Stimulated activated CD8-positive, alpha-beta memory T cell treated with anti-CD3 and anti-CD28 coated beads, Interleukin-4, amount 100 ng/mL, for 1 hour (primary cell): ENCODE measurements at places on chromosomes 5 and 9.

DNA sequence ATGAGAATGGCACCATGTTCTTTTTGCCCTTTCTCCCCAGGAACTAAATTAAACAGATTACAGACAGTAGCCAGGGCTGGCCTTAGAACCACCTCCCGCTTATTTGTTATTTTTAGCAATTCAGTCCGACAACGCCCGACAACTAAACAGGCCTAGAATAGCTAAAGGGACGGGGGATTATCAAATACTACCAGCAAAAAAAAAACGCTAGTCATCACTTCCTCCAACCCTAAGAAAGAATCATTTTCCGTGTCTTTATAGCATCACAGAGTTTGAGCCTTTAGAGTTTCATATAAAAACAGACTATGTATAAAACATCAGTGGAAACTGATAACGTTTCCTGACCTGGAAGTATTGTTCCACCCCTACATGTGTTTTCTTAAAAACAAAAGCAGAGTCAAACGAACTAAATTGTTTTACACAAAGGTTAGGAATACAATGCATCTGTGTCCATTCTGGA, 35.3 kb downstream of the PFDN1 start:
- DNase-seq, result no peak

DNA sequence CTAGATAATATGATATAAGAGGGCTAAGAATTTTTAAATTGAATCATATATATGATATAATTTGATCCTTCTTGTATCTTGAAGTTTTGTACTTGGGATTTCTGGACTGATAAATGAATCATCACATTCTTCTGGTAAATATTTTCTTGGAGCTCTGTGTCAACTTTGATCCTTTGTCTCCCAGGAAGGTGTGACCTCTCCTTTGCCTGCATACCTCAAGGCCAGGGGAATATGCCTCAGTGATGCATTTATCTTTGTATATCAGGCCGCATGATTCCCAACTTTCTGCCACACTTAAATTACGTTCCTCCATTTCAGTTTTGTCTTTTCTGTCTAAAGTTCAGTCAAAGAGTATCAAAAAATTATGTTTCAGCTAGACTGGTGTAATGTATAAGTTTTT, 101.2 kb downstream of the NLN start:
- DNase-seq, result no peak

- DNase-seq, result no peak
Observed at GRCh38 chr9:69054989-69055388, 19.4 kb downstream of the FXN start.

DNA sequence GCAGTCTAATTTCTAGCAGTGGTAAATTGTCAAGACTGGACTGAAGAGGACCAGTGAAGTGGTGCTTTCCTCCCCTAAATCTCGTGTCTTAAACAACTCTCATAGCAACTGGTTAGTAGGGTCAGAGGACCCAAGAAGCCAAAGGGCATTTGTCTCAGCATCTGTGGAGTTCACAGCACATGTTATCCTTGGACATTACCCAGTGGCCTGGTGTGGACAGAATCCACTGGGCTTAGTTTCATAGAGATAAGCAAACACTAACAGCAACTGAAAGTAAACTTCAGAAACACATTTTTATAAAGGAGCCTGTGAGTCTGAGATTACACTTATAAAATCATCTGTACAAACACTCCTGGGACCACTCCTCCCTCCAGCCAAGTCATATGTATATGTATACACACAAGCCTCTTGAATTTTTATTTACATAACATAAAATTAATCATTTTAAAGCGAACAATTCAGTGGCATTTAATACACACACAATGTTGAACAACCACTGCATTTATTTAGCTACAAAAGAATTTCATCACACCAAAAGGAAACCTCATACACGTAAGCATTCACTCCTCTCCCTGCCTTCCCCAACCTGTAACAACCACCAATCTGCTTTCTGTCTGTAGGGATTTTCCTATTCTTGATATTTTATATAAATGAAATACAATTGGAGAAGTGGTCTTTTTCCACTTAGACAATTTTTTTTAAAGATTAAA, 457.8 kb downstream of the RASEF start:
- no peak for DNase-seq

GRCh38 chr5:144671066-144671465, 500.4 kb downstream of the KCTD16 start:
- no peak for DNase-seq

- no peak for DNase-seq
Observed at GRCh38 chr9:122394265-122395125, 23.7 kb downstream of the PTGS1 start.

DNA sequence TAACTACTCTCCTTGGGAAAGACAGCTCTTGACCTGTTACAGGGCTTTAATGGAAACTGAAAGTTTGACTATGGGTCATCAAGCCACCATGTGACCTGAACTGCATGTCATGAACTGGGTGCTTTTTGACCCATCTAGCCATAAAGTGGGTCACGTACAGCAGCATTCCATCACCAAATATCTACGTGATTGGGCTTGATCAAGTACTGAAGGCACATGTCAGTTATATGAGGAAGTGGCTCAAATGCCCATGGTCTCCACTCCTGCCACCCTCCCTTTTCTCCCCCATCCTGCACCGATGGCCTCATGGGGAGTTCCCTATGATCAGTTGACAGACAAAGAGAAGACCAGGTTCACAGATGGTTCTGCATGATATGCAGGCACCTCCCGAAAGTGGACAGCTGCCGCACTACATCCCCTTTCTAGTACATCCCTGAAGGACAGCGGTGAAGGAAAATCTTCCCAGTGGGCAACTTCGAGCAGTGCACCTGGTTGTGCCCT, 7.3 kb upstream of the FCN1 start:
- DNase-seq, result no peak

DNA sequence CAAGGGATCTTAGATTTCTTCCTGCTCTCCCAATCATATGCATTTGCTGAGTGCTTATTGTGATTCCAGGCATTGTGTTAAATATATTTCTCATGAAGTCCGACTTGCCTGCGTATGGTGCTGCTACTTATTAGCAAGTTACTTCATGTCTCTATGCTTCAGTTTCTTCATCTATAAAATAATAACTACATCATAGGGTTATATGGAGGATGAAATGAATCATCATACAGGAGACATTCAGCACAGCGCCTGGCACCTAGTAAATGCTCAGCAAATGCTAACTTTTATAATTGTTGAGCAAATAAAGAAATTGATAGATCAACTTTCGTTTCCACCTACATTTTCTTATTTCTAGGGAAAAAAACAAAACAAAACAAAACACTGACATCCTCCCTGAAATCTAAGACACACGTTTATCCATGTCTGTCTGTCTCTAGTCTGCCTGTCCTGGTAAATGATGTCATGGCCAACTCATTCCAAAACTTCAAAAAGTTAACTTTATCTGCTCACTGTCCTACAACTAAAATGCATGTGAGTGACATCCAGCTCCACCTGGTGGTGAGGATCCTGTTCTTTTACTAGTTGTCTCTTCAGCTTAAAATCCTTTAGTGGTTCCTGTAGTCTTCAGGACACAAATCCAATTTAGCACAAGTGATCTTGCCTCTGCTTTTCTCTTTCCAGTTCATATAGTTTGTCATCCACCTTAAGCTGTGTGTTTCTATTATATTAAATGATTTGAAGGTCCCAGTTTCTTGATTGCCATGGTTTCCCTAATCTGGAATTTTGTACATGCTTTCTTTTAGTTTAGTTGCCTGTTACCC, 27.7 kb downstream of the PPP3R2 start:
- DNase-seq, result no peak

DNA sequence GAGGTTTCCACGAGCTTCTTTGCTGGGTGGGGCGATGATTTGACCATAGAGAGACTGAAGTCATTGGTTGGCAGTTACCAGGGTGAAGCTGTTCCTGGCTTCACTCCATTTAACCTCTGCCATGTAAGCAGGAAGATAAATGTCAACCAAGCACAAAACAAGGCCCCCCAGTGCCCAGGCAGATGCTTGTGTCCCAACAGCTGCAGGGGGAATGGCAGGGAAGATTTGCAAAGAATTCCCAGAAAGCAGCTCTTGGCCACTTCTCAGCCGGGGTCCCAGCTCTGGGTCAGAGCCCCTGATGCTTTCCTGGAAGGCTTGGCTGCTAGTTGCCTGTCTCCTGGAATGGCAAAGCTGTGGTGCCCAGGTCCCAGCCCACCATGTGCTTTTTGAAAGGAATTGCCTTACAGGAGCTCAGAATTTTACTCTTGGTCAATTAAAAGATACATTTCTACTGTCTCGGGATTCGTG, 383.4 kb downstream of the ENC1 start:
- DNase-seq, result no peak

GRCh38 chr5:148811756-148812155, 14.7 kb upstream of the ADRB2 start:
- DNase-seq, result no peak

GRCh38 chr9:84381508-84381907, 41.0 kb upstream of the SLC28A3 start:
- no peak for DNase-seq
